ENCODE measurements at places on chromosomes 4 and X.

GRCh38 chr4:188297873-188298272 lies 158.6 kb downstream of the TRIML1 start:
- no peak for DNase-seq

GRCh38 chr4:15778289-15779241 lies at the start of gene CD38:
Gene CD38 (plus strand): TSS chr4:15778328. CDS start chr4:15778415, 87 bp downstream.
- DNase-seq = no peak

- peak; percentile 80 for DNase-seq
These were observed 1.7 kb downstream of the CTBP1 start for GRCh38 chr4:1246901-1247863.

- no peak for DNase-seq
These were observed 689 bp upstream of the OGT start for GRCh38 chrX:71532078-71532752.

- DNase-seq = no peak
These were observed 1841.9 kb downstream of the STIM2 start for GRCh38 chr4:28702571-28702970.

- no peak for DNase-seq
These were observed 11.2 kb downstream of the SLC25A6 start for GRCh38 chrX:1380672-1381233.

DNA sequence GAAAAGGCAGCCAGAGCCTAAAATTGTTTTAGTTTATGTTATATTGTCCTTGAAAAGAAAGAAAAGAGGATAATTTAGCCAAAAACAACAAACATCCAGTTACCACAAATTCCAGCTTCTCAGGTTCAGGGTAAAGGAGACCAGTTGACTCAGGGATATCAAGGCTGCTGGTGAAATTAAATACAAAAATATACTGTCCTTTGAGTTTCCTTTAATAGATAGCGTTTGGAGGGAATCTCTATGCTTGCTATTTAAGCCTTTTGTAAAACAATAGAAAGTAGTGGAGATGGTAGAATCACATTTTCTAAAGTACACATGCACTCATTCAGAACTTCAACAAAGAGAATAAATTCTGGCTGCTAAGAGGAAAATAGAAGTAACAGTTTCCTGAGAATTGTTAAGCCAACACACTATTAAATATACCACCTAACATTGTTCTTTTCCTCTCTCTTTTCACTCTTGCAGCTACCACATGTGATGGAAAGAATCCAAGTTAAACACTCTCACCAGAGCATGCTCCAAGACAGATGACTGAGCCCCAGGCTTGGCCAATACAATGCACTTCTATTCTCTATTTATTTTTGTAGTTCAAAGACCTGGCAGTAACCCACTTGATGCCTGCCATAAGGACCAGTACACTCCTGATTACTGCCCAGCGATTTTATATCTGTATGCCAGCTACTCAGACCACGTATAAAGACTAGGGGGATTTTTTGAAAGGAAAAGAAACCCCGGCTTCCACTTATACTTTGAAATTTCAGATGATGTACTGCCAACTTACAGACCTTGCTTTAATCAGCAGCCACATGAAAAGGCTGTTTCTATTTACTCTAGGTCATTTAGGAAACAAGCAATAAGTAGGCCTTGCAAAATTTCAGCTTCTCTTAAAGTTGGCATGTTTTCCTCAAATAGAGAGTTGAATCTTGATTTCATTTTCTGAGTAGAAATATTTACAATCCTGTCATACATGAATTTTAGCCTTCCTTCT lies 756.9 kb downstream of the FAT4 start:
- DNase-seq = no peak

DNA sequence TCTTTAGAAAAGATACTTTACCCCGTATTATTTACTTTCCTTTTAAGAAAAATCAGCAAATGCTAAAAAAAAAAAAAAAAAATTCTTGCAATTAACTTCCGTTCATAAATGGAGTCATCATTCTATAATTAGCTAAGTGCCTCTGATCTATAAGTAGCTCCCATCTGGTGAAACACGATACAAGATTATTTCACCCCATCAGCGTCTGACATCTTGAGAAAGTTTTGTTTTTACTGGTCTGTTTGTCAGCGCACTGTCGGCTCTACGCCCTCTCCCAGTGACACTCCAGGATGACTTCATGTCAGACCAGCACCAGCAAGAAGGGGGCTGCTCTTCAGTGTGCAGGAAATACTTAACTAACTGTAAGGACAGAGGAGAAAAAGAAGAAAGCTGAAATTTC lies 108.3 kb downstream of the AFAP1 start:
- DNase-seq = no peak

DNA sequence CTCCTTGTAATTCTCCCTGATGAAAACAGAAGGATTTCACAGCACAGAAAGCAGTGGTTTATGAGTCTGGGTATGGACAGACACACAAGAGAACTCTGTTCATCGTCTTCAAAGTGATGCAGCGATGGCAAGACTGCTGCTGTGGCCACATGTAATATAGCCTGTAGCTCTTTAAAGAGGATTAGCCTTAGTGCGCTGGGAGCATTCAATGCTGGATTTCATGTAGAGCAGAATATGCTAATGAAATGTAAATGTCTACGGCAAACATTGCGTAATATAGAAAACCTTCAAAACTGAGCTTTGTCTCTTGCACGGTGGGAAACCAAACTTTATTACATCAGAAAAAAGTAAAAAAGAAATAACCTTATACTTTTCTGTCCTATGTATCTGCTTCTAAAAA lies 42.9 kb downstream of the ALPK1 start:
- no peak for DNase-seq

- no peak for DNase-seq
These were observed 477.1 kb upstream of the TENM3 start for GRCh38 chr4:181766061-181766548.

DNA sequence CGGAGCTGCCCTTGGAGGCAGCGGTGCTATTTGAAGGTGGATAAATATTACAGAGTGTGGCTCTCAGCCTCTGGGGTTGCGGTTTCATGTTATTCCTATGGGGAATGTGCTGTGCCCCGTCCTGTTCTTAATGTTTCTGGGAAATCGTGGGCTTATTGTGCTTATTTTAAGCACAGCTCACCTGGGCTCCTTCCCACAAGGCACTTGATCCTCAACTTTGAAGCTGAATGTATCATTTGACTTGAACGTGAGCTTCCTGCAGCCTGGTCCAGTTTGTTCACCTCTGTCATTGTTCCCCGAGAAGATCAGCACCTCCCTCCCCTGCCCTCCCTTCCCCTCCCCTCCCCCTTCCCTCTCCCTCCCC lies 3.9 kb downstream of the SORCS2 start:
- no peak for DNase-seq

DNA sequence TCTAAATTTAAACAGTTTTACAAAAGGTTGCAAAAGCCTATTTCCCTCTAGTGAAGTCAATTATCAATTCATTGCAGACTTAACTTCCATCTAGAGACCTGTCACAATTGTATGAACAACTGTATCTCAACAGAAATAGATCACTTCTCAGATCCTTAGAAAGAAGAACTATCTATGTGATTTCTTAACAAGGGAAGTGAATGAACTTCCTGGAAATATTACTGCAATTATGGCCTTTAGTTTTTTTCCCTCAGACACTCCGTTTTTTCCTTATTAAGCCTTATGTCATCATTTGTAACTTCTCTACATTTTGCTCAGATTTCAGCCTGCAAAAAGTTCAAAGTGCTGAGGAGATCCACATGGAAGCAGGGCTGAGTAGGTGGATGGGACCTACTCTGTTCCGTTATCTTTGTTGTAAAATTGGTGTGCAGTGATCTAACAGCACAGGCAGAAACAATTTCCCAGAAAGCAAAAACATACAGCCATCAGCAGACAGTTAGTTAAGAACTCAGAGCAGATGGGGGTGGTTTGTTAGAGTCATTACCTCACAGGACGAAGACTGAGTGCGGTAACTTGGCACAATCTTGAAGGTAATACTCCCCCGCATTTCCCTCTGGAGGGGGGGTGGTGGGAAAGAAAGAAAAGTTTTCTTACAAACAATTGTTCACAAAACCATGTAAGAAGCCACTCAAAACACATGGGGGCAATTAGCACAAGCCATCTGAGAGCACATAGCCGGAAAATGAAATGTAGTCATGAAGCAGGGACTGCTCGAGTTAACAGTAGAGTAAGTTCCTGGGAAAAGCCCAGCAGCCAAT lies 112.3 kb downstream of the NYX start:
- no peak for DNase-seq

GRCh38 chr4:168317621-168318020 lies 931 bp downstream of the DDX60 start:
- no peak for DNase-seq

DNA sequence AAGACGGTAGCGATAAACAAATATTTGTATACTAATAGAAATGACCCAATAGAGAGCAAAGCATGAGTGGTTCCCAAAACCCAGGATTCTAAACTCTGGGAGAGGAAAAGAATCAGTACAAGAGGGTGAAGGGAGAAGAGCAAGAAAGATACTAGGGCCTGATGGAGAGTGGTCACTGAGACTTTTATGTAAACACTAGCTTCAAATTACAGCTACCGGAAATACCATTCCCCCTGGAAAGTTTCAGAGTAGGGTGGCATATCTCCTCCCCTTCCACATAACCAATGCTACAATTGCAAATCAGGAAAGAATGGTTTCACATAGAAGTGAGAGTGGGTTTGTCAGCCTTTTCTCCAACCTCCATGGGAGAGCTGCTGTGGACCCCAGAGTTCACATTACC lies 77.1 kb downstream of the EIF4E start:
- DNase-seq = no peak

DNA sequence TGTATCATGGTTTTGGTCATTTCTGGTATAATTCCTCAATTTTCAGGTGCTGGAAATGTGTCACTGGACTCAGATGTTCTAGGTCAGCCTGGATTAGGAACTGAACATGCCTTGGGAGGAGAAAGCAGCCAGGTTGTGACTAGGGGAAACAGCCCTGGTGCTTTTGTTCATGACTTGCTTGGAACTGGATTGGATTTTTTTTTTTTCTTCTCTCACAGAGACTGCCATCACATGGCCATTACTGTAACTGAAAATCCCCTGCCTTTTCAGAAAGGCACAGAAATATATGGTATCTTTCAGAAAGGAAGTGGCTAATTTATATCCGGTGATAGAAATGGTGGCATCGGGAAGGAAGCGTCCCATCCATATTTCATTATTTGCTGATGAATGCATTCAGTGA lies 34.6 kb downstream of the SEPTIN11 start:
- no peak for DNase-seq

GRCh38 chrX:41561045-41561444 lies 113.9 kb downstream of the NYX start:
- no peak for DNase-seq

DNA sequence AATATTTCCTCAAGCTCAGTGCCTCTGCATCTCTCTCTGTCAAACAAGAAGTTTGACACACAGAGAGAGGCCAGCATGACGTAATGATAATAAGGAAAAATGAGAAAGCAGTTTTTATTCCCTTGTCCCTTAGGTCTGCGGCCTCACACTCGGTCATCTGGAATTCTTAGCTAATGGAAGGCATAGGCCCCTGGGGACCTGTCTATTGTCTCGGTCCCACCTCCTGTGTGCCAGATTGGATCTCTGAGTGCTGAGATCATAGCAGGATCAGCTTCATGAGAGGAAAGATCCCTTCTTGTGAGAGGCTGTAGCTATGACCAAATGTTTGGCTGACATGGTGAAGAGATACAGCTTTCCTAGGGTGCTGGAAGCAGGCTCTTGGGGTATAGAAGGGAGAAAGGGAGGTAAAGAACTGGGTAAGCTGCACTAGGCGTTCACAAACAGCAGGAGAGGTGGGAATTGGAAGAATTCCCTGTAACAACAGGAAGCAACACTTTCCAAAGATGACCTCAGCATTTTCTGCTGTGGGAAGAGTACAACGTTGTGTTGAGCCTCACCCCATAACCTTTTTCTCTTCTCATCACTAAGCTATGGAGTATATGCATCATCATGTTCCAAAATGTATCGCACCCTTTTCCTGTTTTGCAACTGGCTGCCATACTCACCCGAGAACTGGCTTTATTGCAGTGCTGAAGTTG lies 20.2 kb downstream of the TMEM31 start:
- DNase-seq = no peak

- DNase-seq = no peak
These were observed 1.1 kb downstream of the SOWAHB start for GRCh38 chr4:76896614-76897535.

DNA sequence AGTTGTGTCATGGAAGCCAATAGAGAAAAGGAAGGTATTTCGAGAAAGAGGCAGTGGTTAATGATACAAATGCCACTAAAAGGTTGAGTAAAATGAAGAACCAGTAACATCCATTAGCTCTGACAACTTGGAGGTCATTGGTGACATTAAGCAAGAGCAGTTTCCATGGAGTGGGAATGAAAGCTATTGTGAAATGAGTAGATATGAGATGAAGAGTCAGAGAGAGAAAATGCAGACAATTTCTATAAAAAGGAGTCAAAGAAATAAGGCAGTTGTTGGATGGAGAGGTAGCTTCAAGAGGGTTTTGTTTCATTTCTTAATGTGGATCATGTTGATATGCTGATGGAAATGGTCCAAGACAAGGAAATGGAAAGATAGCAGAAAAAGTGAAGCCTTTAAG lies 9.6 kb upstream of the AMTN start:
- no peak for DNase-seq

DNA sequence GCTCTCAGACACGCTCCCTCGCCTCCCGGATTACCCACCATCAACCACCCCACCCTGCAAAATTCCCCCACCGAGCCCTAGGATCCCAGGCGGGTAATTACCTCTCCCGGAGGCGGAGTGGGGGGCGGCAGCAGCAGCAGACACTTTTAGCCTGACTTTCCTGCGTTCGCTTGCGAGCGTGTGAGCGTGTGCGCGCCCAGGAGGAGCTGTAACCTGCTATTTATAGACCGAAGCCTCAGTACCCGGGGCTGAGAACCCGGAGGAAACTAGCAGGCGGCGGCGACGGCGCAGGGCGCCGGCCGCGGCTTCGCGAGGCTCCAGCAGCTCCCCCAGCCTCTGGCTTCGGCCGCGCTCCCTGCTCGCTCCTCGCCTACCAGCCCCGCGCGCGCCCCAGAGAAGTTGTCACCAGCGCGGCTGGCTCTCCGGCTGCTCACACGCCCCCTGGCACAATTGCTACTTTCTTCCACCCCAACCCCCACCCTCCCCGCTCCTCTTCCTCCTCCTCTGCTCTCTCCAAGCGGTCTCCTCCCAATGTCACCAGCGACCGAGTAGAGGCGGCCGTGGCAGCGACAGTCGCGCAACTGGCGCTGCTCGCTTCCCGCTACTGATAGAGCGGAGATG lies at the start of gene INPP4B:
Gene INPP4B, minus strand, starts transcription at position 194 of the 621 bp plus-strand sequence.
- DNase-seq = peak; percentile 85

- no peak for DNase-seq
These were observed 1.9 kb downstream of the SMAD1 start for GRCh38 chr4:145483514-145483913.

Data from osteocyte (in vitro differentiated cells).